ENCODE measurements at places on chromosomes 6 and 20.

DNA sequence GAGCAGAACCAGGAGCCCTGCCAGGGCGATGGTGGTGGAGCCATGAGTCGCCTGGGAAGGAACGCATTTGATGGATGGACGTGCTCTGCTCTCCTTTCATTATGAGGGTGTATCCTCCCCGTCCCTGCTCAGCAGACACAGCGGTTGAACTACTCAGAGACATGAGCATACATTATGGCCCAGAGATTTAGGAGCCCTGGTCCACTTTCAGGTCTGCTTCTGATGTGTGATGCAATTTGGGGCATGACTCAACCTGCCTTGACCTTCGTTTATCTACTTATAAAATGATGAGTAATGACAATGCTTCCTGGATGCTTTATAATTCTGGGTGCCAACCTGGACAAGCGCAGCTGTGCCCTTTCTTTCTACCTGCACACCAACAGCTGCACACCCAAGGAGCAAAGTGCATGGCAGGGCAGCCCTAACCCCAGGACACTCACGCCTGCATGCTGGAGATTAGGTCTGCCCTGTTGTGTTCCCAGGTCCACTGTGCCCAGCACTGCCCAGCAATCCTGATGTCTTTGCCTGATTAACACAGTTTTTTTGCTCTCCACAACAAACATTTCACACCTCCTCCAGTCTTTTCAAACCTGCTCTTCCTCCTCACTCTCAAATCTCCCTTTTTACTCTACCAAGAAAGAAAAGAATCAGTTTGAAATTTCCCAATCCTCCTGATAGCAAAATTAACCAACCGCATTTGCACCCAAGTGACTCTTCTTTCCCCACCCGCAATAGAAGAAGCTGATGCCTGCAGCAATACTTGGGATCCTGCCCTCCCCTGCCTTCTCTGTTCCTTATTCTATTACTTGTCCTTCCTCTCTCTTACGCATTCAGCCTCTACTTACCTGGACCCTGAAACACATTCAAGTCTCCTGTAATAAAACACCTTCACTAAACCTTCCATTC lies 81.2 kb downstream of the EZR start:
- no peak for DNase-seq

GRCh38 chr6:120826253-120826652 lies 508.0 kb downstream of the TBC1D32 start:
- DNase-seq = no peak

- DNase-seq = no peak
Observed at GRCh38 chr20:9068233-9068801, 570 bp upstream of the PLCB4 start.

- no peak for DNase-seq
Observed at GRCh38 chr6:79427721-79428120, 109.5 kb downstream of the LCA5 start.

- DNase-seq = no peak
Observed at GRCh38 chr6:167098825-167099225, 24.1 kb upstream of the CCR6 start.

GRCh38 chr6:46011188-46012085 lies 4.2 kb downstream of the CLIC5 start:
- DNase-seq = no peak

- no peak for DNase-seq
Observed at GRCh38 chr6:159582736-159583135, 110.3 kb downstream of the SOD2 start.

DNA sequence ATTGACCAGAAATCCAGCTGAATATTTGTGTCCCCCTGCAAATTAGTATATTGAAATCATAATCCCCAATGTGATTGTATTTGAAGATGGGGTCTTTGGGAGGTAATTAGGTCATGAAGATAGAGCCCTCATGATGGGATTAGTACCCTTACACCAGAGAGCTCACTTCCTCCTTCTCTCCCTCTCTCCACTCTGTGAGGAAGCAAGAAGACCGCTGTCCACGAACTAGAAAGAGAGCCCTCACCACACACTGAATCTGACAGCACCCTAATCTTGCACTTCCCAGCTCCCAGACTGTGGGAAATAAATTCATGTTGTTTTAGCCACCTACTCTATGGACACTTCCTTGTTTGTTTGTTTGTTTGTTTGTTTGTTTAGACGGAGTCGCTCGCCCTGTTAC lies 11.9 kb upstream of the PLAGL1 start:
- DNase-seq = no peak

GRCh38 chr20:48191200-48191599 lies 405.9 kb upstream of the SULF2 start:
- no peak for DNase-seq

DNA sequence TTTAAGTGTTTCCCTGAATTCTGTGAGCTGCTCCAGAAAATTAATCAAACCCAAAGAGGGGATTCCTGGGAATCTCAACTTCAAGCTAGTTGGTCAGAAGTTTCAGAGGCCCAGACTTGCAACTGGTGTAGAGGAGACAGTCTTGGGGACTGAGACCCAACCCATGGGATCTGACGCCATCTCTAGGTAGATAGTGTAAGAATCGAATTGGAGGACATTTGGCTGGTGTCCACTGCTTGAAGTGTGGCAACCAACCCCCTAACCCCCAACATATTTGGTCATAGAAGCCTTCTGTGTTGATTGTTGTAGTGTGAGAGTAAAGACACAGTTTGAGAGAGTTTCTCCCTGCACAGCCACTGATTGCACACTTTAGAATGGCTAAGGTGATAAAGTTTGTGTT lies 103.5 kb upstream of the CARMIL1 start:
- no peak for DNase-seq

GRCh38 chr6:13239530-13240455 lies 88.5 kb downstream of the TBC1D7 start:
- DNase-seq = no peak

DNA sequence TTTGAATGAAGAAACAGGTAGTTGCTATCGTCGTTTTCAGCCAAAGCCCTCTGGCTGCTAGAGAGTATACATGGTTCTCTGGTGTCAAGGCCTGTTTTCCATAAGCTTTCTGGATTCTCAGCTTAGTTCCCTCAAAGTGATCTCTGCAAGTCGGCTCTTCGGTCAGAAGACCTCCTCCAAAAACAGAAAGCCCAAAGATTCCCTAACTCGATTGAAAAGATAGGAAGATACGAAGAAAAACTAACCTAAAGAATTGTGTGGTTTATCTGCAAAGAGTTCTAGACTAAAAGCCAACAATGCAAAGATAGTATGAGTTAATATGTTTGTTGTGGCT lies 545 bp upstream of the ASCC3 start:
- DNase-seq = no peak

- no peak for DNase-seq
Observed at GRCh38 chr6:39984051-39984450, 49.8 kb upstream of the MOCS1 start.

- no peak for DNase-seq
Observed at GRCh38 chr20:59190466-59190865, 26.8 kb downstream of the ZNF831 start.

- DNase-seq = no peak
Observed at GRCh38 chr6:6742535-6742934, 154.0 kb downstream of the LY86 start.

GRCh38 chr20:33280775-33281174 lies 2.2 kb upstream of the BPIFB1 start:
- DNase-seq = no peak

GRCh38 chr6:111721753-111722154 lies 116.1 kb upstream of the TRAF3IP2 start:
- DNase-seq = no peak

- no peak for DNase-seq
Observed at GRCh38 chr6:169212436-169212835, 41.2 kb downstream of the THBS2 start.

DNA sequence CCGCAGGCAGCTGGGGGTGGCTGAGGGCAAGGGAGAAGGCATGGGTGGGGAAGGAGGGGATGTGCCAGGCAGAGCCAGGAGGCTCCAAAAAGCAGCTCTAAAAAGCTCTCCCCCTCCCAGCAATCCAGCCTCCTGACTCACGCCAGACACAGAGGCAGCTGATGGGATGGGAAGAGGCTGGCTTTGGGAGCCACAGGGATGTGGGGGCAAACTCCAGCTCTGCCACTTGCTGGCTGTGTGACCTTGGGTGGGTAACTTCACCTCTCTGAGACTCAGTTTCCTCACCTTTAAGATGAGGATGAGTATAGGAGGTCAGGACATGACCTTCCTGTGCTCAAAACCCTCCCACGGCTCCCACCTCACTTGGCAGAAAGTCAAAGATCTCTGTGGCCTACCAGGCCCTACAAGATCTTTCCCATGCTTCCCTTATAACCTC lies 148.9 kb downstream of the CEBPB start:
- no peak for DNase-seq

- no peak for DNase-seq
Observed at GRCh38 chr6:107330168-107330567, 129.2 kb downstream of the PDSS2 start.

DNA sequence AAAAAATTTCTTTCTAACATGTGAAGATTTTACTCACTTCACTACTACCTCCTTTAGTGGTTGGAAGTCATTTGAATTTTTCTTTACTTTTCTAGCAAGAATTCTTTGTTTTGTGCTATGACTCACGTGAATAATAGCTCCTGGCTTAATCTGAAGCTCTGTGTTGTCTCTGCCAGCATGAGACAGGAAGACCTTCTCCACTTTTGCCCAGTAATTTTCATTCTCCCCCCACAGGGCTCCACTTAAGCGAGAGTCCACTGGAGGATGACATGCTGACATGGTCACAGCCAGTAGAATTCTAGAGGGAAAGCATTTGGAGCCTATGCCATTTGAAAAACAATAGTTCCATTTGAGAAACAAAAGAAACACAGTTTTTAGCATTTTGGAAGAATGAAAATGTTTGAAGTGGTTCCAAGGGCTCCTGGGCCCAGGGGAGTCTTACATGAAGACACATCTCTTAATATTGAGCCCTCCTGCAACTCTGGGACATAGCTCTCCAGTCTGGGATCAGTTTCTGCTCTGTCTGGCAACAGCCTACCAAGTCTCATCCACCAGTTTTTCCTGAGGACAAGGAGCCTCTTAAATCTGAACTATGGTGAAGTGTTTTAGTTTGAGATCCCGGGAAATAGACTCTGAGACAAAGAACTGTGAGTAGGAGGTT lies 231.4 kb downstream of the PAX1 start:
- no peak for DNase-seq

DNA sequence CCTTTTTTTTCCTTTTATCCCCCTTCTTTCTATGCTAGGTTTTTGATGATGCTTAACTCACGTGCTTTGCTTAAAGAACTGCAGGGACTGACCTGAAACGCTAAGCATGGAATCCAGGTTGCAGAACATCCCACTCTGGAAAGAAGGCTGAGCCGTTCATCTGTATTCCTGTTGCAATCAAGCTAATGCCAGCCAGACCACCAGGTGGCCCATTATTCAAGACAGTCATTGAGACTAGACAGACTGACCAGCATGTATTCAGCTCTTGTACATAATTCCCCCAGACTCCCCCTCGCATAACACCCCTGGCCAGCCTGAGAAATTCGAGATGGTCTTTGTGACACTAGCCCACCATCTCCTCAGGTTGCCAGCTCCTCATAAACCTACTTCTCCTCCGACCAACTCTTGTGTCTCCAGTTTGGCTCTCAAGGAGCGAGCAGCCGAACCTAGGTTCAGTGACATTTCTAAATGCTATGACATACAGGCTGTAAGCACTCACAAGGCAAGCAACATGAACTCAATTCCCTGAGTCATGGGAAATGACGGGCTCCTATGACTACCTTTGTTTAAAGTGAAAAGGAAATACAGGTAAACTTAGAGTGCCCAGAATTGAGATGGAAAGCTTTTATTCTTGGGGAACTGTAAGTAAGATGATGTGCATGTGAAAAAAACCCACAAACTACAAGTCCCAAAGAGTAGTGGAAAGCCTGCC lies 309.3 kb upstream of the CDYL start:
- DNase-seq = no peak

DNA sequence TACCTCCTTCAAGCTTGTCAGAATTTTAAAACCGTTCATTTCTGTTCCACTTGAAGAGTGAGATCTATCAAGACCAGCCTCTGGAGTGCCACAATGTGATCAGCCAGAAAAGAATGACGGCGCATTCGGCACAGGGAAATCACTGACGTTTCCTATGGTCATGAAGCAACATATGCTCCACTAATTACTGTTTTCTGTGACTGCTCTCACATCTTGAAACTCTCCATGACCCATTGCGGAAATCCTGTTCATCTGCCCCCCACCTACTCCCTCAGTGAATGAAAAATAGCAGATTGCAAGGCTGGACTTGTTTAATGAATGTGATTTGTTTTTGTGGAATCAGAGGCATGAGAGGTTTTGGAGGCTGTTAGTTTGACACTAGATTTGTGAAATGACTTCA lies 53.2 kb downstream of the SAMD5 start:
- no peak for DNase-seq

GRCh38 chr6:136160250-136160649 lies 89.9 kb downstream of the MTFR2 start:
- DNase-seq = no peak

DNA sequence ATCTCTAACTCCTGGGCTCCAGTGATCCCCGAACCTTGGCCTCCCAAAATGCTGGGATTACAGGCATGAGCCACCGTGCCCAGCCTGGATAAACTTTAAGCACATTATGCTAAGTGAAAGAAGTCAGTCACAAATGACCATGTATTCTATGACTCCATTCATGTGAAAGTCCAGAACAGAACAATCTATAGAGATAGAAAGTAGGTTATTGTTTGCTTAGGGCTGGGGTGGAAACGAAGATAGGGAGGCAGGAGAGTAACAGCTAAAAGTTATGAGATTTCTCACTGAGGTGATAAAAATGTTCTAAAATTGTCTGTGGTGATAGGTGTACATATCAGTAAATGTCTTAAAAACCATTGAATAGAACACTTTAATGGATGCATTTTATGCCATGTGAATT lies 40.9 kb upstream of the CITED2 start:
- DNase-seq = no peak

GRCh38 chr6:43747784-43748183 lies 22.2 kb upstream of the VEGFA start:
- DNase-seq = no peak

DNA sequence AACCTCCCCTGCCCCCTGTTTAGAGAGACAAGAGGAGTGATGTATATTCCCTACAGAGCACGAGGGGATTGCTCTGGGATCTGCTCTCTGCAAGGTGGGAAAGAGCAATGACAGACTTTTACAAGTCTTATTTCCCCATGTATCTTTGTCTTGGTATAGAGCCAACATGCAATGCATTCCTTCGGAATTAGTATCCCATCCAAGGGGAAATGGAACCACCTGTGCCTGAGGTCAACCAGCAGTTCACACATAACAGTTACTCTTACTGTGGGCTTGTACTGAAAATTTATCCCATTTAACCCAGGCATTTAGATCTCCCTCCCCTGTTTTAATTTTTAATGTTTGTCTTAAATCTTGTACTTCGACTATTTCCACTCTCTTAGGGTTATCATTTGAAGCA lies 250.4 kb downstream of the C6orf118 start:
- no peak for DNase-seq

GRCh38 chr20:49700411-49701185 lies 13.1 kb downstream of the B4GALT5 start:
- no peak for DNase-seq

All from cerebellar nuclear complex (tissue), 1 donor.